Central memory CD4-positive, alpha-beta T cell (primary cell): ENCODE measurements at places on chromosomes 1 and 21.
A peak's percentile ranks its signal among the peaks of the same experiment; 100 is the strongest.

GRCh38 chr1:12539705-12540579, 78.1 kb downstream of the DHRS3 start:
- no peak for DNase-seq

DNA sequence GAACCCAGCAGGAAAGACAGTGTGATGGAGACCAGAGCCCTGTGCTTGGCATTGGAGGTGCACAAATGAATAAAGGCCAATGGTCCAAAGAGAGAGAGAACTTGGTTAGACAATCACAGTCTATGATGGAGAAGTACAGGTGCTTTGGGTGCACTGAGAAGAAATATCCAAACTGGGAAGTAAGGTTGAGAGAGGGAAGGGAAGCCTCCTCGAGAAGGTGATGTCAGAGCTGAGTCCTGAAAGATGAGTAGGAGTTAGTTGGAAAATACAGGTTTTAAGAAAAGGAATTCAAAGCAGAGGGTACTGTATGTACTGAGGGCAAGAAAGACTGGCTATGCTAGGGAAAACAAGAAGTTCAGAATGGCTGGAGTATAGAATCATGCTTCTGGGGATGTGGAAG, 94.1 kb upstream of the CD53 start:
- DNase-seq: no peak

DNA sequence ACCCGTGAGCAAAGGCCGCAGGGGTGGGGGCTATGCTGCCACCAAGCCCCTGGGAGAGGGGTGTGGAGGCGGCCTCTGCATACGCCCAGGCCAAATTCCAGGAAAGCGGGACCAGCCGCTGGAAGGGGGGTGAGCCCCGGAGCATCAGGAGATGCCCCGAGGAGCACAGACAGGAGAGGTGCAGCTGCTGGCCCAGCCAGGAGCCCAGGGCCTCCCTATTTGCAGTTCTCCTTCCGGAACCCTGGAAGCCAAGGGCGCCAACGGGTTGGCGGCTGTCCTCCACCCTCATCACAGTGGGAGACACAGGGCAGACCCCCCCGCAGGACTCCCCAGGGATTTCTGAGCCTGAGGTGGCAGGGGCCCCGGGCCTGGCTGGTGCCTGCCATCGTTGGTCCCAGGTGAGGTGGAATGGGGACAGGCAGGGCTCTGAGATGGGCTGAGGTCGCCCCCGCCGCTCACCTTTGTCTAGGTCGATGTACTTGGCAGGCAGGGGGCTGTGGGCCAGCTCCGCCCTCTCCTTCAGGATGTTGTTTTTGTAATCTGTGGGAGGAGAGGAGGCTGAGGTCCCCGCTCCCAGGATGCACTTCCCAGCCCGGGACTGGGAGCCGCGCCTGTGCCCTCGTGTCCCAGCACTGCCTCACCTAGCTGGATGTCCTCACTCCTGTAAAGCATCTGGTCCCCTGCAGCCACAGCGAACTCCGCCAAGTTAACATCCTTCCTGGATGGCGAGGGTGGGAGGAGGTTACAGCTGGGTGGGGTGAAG, 4.4 kb upstream of the DVL1 start:
- DNase-seq: no peak

DNA sequence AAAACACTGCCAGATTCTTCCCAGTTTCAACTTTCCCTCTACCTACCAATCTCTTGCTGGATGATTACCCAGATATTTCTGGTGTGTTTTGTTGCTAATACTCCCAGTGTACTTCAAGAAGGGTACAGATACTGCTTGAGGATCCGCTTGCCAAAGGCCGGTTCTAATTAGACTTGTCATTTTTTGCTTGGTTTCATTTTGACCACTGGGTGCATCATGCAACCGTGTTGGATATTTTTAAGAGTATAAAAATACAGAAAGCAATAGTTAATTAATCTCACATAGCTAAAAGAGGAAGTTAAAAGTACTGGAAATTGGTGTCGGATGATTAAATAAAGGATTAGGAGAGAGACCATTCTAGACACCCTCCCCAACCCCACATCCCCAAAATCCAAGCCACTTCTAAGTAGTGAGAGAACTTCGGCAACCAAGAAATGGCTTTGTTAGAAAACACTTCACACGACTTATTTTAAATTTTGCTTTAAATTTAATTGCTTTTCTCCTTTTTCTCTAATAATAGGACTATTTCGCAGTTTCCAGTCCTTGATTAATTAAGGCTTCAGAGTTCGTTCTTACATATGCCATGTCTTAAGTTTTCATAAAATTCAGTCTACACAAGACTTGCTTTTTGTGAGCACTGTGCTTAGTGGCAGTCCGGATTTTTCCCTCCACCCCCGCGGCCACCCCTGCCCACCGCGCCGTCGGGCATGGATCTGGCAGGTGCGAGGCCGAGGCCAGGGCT, 2.5 kb upstream of the CDKN2C start:
- no peak for DNase-seq

GRCh38 chr1:65459397-65459768, 38.9 kb downstream of the LEPR start:
- no peak for DNase-seq

DNA sequence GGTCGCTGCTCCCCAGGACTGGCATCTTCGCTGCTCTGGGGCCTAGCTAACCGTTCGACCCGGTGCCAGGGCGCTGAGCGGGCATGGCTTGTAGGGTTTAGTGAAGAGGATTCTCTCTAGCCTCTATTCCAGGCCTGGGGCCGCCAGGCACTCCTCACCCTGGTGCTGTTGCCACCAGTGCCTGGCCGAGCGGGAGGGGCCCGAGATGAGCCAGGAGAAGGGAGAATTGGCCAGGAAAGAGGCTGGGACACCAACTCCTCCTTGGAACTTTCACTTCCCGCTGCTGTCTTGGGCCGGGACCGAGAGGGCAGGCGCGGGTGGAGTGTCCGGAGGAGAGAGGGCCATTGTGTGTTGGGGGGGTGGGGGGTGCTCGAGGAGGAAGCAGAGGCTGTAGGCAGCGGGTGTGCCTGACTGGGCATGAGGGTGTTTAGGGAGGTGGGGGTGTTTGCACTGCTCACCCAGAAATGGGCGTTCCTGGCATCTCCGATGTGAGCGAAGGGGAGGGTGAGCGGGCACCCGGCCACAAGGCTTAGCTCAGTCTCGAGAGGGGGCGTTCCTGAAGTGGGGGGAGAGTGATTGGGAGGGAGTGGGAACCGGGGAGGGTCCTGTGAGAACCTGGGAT, 772 bp downstream of the ADAM15 start:
- peak; percentile 30 for DNase-seq

DNA sequence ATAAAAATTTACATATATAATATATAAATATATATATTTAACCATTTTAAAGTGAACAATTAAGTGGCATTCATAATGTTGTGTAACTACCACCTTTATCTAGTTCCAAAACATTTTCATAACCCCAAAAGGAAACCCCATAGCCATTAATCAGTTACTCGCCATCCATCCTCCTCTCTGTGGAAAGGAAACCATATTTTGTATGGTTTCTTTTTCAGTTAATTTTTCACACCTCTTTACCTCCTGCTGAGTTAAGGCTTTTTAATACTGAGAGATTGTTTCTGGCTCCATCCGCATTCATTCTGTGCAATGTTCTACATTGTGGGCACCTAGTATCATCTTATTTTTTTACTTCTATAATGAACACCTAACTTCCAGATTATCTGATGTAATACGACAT, 512.1 kb downstream of the LMO4 start:
- no peak for DNase-seq

GRCh38 chr1:111281411-111281810, 9.2 kb upstream of the CHIA start:
- no peak for DNase-seq

DNA sequence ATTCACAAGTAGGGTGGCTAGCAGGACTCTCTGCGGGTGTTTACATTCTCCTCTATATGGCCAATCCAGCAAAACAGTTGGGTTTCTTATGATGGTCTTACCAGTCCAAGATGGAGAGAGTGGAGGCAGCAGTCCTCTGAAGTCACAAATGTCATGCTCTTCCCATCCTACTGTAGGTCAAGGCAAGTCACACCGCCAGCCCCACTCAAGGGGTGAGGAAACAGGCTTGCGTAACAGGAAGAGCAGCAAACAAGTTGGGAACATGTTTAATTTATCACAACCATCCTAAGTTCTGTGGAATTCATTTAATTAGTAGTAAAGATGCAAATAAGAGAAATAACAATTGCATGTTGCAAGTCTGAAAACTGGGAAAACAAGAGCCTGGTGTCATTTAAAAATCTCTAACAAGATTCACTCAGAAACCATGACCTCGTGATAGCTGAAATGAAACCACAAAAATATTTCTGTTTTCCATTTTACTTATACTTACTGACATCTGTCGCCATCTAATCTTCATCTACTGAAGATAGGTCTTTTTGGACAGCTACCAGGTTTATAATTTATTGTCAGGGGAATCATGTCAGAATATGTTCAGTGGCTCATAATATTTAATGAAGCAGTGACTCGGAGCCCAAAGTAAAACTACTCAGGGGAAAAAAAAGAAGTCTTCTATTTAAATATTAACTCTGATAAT, 349.1 kb upstream of the FMN2 start:
- DNase-seq: no peak

GRCh38 chr1:89516055-89516454, 8.6 kb upstream of the LRRC8B start:
- DNase-seq: no peak
